Effector memory CD8-positive, alpha-beta T cell (primary cell): ENCODE measurements at places on chromosomes 13 and 19.

DNA sequence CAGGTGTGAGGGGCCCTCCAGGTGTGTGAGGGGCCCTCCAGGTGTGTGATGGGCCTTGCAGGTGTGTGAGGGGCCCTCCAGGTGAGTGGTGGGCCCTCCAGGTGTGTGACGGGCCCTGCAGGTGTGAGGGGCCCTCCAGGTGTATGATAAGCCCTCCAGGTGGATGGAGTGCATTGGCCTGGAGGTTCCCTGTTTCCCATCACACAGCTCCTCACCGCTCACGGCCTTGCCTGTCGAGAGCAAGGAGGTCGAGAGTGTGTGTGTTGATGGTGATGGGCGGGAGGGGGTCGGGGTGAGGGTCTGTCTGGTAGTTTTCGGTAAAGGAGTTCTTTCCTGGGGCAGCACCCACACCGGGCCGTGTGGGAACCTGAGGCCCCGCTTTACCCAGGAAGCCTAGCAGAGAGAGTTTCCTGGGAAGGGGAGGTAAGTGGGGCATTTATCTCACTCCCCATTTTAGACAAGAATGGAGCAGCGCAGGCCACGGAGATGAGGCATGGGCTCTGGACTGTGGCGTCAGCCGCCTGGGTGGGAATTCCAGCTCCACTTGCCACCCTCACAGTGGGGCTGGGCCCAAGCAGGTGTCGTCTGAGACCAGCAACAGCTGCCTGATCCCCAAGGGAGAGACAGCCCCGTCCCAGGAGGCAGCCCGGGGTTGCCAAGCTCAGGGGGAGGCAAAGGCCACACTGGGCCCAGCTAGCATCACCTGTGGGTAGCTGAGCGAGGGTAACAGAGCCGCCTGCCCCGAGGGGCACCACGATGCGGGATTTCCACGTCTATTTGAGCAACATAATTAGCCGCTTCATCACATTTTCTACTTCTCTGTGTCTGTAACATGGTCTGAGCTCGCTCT, 10.9 kb upstream of the GAS6 start:
- DNase-seq, result no peak

- DNase-seq, result no peak
Observed at GRCh38 chr19:16403151-16403977, 68.4 kb downstream of the EPS15L1 start.

GRCh38 chr19:12865746-12866415, 15.4 kb downstream of the DNASE2 start:
- no peak for DNase-seq

- DNase-seq, result no peak
Observed at GRCh38 chr13:67197704-67198103, 32.4 kb downstream of the PCDH9 start.

DNA sequence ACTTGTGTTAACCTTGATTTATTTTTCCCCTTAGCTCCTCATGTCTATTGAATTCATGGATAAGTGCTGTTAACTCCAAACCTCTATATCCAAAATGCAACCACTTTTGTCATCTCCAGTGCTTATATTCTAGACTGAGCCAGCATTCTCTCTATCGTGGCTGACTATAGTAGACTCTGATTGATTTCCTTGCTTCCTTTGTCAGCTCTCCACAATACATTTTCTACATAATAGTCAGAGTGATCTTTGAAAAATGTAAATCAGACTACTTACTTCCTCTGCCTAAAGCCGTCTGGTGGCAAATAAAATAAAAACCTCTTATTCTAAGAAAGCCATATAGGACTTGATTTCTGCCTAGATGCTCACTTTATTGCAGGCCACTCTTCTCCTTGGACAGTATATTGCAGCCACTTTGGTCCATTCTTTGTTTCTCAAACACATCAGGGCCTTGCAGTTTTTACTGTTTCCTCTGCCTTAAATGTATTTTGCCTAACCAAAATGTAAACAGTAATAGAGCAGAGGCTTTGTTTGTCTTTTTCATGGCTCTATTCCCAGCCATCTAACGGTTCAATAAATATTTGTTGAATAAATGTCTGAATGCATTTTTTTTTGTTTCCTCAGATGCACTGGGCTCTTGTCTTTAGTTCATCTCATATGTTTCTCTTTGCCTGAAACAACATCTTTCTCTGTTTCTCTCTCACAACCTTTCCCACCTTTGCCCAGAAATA, 243.6 kb upstream of the CSNK1A1L start:
- DNase-seq, result no peak

GRCh38 chr19:45632468-45633196, 6.6 kb downstream of the EML2 start:
- peak; percentile 16 for DNase-seq

GRCh38 chr19:38666663-38667511, 19.4 kb downstream of the ACTN4 start:
- DNase-seq, result peak; percentile 37

GRCh38 chr13:85537601-85538000, 261.6 kb downstream of the SLITRK6 start:
- DNase-seq, result no peak

- no peak for DNase-seq
Observed at GRCh38 chr13:21733475-21734263, 62.8 kb downstream of the FGF9 start.

GRCh38 chr19:10812902-10813404, 23.1 kb downstream of the TMED1 start:
- DNase-seq, result no peak

- DNase-seq, result no peak
Observed at GRCh38 chr13:28754698-28755545, 36.2 kb upstream of the SLC46A3 start.

DNA sequence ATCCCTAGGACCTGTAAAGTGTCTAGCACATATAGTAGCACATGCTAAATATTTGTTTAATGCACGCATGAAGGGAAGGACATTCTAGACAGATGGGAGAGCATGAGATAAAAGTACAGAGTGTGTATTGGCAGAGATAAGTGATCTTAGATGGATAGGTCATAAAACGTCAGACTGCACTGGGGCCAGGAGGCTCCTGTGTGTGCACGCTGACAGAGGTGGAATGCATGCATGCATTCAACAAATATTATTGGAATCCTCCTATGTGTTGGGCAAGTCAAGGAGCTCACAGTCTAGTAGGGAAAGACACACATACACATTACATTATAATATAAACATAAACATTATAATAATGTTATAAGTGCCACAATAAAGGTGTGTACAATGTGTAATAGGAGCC, 73.3 kb downstream of the FGF9 start:
- DNase-seq, result no peak

DNA sequence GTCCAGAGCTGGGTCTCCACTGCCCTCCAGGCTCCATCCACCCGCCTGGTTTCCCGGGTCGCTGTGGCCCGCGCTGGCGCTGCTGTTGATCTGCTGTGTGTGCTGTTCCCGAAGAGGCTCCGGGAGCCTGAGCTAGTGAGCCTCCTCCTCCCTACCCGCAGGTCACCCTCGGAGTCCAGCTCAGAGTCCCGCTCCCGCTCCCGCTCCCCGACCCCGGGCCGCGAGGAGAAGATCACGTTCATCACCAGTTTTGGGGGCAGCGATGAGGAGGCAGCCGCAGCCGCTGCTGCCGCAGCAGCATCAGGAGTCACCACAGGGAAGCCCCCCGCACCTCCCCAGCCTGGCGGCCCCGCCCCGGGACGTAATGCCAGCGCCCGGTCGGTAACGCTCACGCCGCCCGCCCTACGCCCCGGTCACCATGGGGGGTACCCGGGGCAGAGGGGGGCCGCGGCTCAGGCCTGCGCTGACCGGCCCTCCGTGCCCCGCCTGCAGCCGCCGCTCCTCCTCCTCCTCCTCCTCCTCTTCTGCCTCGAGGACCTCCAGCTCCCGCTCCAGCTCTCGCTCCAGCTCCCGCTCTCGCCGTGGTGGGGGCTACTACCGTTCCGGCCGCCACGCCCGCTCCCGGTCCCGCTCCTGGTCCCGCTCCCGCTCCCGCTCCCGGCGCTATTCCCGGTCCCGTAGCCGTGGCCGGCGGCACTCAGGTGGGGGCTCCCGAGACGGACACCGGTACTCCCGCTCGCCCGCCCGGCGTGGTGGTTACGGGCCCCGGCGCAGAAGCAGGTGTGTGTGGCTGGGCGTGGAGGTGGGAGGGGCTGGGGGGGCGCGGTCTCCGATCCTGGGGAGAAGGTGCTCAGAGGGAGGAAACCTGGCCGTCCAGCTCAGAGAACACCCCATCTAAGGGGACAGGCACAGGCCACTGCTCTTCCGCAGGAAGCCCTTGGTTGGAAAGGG, 12.2 kb downstream of the ZNF296 start:
- DNase-seq, result no peak

GRCh38 chr13:99185606-99186005, 15.0 kb upstream of the UBAC2 start:
- no peak for DNase-seq

- no peak for DNase-seq
Observed at GRCh38 chr13:112774448-112774792, 84.6 kb downstream of the ATP11A start.

DNA sequence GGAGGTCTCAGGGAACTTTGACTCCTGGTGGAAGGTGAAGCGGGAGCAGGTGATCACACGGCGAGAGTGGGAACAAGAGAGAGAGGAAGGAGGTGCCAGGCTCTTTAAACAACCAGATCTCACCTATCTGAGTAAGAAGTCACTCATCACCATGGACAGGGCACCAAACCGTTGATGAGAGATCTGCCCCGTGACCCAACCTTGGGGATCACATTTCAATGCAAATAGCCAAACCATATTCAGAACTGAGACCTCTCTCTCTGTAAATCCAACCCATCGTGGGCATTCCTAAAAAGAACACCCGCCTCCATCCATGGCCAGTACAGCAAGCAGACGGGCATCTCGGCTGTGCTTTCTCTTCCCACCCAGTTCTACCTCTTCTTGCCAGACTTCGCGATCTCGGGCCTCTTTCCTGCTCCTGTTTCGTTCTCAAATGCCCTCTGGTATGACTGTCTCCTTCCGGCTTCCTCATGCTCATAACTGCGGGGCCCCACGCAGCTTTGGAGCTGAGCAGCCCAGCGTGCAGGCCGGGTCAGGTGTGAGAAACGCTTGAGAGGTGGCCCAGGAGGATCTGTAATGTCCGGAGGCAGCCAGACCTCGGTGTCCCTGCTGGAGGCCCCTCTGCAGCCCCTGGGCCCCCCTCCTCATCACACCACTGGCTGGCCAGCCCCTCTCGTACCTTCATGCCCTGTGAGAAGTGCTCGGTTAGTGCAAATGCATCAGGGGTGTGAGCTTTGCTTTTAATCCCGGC, 97.0 kb upstream of the GPR183 start:
- no peak for DNase-seq

DNA sequence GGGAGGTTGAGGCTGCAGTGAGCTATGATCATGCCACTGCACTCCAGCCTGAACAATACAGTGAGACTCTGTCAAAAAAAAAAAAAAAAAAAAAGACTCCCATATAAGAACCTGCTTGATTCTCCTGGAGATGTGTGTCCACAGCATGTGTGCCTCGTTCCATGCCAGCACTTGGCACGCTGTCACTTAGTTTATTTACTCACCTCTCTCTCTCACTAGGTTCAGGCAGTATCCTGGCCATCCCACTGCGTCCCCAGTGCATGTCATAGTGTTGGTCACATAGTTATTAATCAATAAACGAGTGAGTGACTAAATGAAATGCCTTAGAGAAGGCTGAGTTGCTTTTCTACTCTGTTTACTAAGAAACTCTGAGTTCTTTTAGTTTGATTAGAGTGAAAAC, 79.1 kb upstream of the GPR12 start:
- DNase-seq, result no peak

- peak; percentile 87 for DNase-seq
Observed at GRCh38 chr19:18294467-18294864, 13.0 kb upstream of the JUND start.

DNA sequence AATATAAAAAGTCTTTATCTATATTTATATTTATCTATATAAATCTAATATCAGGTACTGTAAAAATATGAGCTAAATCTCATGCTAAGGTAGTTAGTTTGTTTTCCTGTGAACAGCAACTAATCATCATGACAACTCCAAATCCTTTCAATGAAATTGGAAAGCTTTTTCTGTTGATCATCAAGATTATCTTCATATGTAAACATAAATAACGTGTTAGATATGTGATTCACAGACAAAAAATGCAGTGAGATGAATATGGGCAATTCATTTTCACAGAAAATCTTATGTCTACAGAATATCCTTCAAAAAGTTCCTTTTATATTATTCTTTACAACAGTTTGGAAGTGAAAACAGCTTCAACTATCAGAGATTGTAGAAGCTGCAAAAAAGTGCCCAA, 41.7 kb upstream of the EEF1AKMT1 start:
- DNase-seq, result no peak

DNA sequence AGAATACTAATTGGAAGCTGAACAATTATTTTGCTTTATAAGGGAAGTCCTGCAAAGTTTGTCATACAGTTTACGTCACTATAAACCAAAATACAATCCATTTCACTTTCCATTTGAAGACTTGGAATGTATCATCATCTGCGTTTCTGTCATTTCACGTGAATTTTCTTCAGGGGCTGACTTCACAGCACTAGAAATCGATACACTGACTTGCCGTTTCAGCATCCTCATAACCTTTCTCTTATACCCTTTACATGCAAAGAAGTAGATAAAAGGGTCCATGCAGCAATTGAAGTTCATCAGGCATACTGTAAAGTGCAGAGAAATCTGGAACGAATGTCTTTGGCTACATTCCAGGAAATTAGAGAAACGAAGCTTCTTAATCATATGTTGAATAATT, 12.2 kb downstream of the GPR183 start:
- DNase-seq, result no peak
